SK-N-DZ (cell line): ENCODE measurements at places on chromosomes 12 and 14.

DNA sequence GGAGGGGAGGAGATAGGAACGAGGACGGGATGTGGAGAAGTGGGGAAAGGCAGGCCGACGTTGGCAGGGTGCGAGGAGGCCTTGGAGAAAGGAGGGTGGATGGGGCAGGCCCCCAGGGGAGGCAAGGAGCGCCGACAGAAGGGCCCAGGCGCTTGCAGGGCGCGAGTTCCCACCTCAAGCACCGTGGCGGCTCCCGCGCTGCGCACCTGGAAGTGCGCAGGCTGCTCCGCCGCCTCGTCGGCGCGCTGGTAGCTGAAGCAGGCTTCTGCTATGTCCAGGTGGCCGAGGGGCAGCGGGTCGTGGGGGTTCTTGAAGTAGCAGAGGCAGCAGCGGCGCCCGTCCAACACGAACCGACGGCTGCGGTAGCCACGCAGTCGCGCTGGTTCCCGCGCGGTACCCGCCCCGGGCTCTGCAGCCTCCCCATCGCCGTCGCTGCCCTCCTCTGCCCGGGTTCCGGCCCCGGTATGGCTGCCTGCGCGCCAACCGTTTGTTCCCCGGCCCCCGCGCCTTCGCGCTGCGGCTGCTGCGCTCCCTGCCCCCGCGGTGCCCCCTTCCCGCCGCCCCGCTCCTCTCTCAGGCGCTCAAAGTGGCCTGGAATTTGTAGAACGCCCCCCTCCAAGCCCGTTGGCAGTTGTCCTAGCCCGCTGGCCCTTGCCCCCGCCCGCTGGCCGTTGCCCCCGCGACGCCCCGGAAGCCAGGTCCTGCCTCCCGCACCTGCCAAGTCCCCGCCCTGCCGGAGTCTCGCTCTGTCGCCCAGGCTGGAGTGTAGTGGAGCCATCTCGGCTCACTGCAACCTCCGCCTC, 1.1 kb upstream of the ACTR6 start:
- DNase-seq = peak; percentile 67

GRCh38 chr12:62660756-62661155, 194.1 kb downstream of the MON2 start:
- no peak for DNase-seq

GRCh38 chr12:101743724-101744472, 4.6 kb upstream of the SYCP3 start:
- no peak for DNase-seq

GRCh38 chr12:118356809-118357256, 15.9 kb downstream of the TAOK3 start:
- no peak for DNase-seq

- DNase-seq = no peak
These were observed 44.3 kb downstream of the SUDS3 start for GRCh38 chr12:118420673-118421072.

GRCh38 chr12:59699421-59700152, 103.8 kb downstream of the SLC16A7 start:
- DNase-seq = no peak

GRCh38 chr14:37413504-37414003, 181.5 kb downstream of the FOXA1 start:
- no peak for DNase-seq

DNA sequence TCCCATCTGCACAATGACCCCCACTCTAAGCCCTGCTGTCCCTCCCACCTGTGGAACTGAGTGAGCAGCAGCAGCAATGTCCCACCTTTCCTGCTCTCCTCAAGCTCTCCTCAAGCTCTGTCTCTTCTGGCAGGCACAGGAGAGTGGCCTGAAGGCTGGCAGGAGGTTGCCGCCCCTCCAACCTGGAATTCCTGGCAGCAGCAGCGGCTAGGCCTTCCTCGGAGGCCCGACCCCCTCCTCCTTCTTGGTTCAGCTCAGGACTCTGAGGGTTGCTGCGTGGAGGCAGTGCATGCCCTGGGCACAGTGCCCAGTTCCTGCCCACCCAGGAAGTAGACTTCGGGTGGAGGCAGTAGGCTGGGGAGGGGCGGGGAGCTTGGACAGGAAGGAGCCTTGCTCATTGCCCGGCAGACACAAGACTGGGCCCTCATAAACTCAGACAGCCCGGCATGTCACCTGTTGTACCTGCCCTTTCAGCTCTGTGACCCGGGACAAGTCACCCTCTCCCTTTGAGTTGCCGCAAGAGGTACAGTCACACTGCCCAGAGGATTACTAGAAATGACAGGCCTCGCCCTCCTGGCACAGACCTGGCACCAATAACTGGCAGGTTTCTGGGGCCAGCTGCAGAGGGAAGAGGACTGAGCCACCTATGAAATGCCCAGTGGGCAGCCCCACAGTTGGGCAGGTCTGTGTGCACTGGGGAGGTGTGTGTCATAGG, 2.1 kb upstream of the SERPINA1 start:
- no peak for DNase-seq

DNA sequence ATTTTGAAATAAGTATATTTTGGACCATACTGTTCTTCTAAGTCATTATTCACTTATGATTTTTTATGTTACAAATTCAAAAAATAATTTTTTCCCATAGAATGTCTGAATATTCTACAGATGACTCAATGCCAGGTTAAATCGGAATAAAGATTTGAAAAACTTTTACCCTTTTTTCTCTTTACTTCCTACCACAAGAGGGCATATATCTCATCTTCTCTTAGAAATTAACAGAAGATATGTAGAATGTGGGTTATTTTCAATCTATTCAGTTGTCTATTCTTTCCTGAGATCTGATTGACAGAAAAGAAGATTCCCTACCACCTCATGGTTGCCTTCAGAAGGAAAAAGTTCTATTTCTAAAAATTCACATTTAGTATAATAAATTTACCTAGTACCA, 53.0 kb upstream of the KITLG start:
- DNase-seq = no peak

DNA sequence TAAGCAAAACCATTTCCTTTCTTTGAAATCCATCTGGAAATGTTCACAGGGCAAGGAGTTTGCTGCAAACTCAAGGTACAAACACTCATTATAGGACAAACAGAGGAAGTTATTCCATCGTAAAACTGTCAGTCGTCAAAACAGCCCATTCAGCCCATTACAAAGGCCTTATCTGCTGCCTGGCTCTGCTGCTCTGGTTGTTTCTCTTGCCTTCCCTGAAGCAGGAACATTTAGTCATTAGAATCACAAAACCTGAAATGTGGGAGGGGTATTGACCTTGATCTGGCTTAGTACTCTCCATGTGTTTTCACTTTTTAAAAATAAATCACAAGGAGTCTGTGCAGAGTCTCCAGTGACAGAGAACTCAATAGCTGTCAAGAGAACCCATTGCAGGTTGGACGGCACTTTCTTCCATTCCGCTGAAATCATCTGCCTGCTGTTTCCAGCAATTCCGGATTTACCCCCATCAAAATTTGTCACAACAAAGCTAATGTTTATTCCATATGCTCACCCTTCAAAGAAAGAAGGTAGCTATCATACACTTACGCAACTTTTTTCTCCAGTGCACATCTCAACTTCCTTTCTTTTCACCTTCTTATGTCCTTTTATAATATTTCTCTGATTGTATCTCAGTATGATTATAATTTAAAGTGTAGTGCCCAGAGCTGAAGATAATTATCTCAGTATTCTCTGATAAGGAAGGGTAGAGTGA, 24.6 kb upstream of the ITPR2 start:
- DNase-seq = no peak

DNA sequence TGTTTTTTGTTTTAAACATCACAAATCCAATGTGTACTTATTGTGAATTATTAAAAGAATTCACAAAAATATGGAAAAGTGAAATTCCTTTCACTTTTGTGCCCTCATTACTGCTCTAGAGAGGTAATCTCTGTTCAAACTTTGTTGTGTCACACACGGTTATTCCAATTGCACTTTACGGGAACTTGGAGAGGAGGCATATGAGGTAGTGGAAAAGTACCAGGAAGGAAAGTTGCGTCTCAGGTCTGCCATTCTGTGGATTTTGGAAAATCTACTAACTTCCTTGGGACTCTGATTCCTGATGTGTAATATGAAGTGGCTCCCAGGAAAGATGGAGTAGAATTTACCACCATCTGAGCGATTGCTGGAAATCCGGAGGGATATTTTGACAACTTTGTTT, 90.9 kb upstream of the DCN start:
- DNase-seq = no peak

DNA sequence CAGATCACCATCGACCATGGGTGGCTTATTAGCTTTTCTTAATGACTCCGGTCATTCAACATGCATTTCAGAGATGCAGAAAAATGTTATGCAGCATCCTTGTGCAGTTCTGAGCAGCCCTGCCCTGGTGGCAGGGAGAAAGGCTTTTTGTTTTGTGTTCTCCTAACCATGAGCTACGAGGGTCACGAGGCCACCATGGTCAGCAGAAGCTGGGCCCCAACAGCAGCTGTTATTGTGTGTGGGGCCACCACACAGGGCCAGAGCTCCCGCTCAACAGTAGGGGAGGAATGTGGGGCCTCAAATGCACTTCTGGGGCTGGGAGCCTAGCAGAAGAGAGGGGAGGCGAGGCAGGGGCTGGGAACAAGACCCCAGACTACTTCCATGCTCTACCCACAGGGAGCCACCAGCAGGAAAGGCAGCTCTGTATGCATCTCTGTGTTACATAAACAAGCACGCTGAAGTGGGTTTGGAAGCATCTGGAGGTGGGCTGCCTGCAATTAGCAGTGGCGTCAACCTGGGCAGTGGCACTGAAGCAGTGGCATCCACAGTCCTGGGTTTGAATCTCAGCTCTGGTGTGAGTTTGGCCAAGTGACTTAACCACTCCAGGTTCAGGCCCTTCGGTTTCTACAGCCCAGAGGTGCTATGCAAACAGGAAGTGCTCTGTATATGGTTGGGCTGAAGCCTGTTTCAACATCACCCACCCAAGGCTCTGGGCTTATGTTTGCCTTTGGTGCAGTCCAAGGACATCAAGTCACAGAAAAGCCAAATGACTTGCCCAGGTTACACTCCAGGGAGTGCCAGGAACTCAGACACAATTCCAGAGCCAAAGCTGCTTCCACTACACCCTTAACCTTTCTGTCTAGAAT, 16.3 kb downstream of the GLTP start:
- no peak for DNase-seq

GRCh38 chr12:124675881-124676713, 108.7 kb upstream of the NCOR2 start:
- no peak for DNase-seq

DNA sequence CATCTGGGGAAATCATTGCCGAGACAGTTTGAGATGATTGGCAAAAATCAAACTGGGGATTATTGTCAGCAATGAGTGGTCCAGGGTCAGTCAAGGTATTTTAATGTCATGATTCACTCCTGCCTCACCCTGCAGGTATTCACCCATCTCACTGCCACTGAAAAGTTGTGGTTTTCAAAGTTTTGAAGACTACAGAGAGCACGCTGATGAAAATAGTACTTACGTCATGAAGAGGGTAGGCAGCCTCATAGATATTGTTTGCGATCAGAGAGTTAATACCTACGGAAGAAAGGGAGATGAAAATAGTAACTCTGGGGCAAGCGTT, 138.0 kb downstream of the ANO2 start:
- DNase-seq = no peak

DNA sequence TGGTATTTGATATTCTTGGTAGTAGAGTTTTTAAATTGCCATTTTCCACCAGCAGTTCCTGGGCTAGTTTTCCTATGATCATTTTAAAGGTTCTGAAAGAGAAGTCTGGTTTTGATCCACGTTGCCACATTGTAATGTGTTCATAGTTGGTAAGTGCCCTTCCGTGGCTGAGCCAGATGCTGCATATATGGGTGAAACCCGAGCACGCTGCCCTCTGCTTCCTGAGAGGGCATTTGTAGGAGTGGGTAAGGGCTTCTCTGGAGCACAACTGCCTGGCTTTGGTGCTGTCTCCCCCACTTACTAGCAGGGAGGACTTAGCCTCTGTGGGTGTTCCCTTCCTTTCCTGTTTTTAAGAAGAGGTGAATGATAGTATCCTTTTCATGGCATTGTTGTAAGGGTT, 7.1 kb downstream of the SNRNP35 start:
- DNase-seq = no peak

GRCh38 chr12:7144414-7145120, 14.4 kb downstream of the CLSTN3 start:
- DNase-seq = peak; percentile 48

- peak; percentile 34 for DNase-seq
These were observed 14.9 kb downstream of the SLC38A2 start for GRCh38 chr12:46357438-46358324.

DNA sequence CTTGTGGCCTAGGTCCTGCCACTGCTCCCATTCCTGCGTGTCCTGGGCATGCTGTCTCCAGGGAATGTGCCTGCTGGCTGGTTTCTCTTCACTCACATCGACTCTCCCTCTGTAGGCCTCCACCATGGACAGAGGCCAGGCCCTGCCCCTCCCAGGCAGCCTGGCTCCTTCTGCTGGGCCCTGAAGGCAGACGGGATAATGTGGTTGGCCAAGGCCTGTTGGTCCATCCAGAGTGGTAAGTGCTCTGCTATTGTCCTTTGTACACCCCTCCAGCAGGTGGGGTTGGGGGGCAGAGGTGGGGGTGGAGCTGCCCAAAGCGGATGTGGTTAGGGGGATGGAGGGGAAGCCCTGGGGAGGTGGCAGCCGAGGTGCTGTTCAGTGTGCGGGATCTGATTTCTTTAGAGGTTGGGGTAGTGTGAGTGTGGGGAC, 9.5 kb upstream of the NR4A1 start:
- DNase-seq = no peak

GRCh38 chr12:114286145-114286544, 119.8 kb downstream of the TBX5 start:
- no peak for DNase-seq

GRCh38 chr12:102920271-102920670, 3.2 kb upstream of the PAH start:
- no peak for DNase-seq

DNA sequence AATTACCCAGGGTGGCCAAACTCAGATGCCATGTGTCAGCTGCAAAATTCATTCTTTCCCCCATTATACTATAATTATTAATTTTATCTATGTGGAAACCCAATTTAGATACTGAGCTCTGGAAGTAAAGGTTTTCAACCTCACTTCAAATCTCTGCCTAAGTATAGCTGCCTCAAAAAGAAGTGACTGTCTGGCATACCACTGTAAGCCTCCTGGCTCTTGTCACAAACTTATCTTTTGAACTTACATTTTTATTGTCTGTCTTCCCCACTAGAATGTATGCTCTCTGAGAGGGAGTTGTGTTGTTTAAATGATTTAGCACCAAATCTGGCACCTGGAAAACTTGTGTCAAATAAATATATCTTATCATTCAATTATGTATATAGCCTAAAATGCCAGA, 16.1 kb upstream of the PRICKLE1 start:
- DNase-seq = no peak

DNA sequence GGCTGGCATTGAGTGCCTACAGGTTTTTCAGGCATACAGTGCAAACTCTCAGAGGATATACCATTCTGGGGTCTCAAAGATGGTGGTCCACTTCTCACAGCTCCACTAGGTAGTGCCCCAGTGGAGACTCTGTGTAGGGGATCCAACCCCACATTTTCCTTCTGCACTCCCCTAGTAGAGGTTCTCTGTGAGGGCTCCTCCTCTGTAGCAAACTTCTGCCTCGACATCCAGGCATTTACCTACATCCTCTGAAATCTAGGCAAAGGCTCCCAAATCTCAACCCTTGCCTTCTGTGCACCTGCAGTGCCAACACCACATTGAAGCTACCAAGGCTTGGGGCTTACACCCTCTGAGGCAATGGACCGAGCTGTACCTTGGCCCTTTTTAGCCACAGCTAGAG, 179.2 kb downstream of the CCDC91 start:
- no peak for DNase-seq

GRCh38 chr14:21768116-21768874, 94.7 kb upstream of the OR4E1 start:
- DNase-seq = peak; percentile 8

- peak; percentile 67 for DNase-seq
These were observed 59.5 kb downstream of the SCARB1 start for GRCh38 chr12:124804011-124804621.
